ENCODE measurements at places on chromosomes 3 and 15.
A peak's percentile ranks its signal among the peaks of the same experiment; 100 is the strongest.

GRCh38 chr15:26867200-26868007 lies 542 bp downstream of the GABRA5 start:
- DNase-seq: no peak

GRCh38 chr15:65337436-65338070 lies 33.1 kb downstream of the RNU5B-1 start:
- DNase-seq: no peak

GRCh38 chr15:82305621-82306048 lies 43.0 kb downstream of the SAXO2 start:
- no peak for DNase-seq

GRCh38 chr15:90929246-90930019 lies 2.9 kb downstream of the HDDC3 start:
- peak; percentile 60 for DNase-seq

- no peak for DNase-seq
These were observed 162.8 kb upstream of the ZNF385D start for GRCh38 chr3:21913791-21914190.

DNA sequence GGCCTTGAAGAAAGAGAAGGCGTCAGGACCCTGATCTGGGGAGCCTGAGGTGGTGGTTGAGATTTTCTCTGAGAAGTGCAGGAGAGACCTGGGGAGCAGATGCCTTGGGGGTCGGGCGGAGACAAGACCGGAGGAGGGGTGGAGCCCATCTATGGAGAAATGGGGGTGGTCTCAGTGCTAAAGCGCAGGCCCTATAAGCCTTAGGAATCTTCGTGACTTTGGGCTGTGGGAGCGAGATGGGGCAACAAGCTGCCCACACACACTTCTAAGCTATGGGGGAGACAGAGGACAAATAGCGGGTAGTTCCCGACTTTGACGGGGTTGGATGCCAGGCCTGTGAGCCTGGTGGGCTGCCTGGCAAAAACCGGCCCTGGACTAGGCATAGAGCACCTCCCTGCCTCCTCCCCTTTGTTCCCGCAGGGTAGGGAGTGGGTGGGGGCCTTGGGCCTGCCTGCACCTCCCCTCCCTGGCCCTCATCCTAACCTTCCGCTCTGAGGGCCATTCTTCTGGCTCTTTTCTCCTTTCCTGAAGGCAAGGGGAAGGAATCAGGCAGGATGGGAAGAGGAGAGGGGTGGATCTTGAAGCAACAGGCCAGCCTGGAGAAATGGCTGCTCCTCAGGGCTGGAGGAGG lies 880 bp downstream of the NISCH start:
- no peak for DNase-seq

GRCh38 chr15:83061680-83062079 lies 5.4 kb downstream of the BTBD1 start:
- no peak for DNase-seq

GRCh38 chr15:85282504-85283115 lies 97.8 kb upstream of the AKAP13 start:
- no peak for DNase-seq

DNA sequence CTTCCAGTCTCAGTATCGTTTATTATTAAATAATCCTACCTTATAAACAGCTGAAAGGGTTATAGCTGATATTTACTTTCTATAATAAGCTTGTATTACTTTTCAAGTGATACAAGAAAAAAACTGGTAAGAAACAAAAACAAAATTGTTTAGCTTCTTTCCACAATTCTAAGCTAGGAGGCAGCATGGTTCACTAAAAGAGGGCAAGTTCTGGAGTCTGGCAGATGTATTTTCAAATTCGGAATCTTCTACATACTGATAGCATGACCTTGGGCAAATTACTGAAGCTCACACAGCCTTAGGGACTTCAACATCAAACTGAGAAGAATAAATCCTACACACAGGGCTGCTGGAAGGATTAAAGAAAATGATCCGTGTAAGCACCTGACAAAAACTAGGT lies 15.4 kb downstream of the C15orf62 start:
- peak; percentile 10 for DNase-seq

DNA sequence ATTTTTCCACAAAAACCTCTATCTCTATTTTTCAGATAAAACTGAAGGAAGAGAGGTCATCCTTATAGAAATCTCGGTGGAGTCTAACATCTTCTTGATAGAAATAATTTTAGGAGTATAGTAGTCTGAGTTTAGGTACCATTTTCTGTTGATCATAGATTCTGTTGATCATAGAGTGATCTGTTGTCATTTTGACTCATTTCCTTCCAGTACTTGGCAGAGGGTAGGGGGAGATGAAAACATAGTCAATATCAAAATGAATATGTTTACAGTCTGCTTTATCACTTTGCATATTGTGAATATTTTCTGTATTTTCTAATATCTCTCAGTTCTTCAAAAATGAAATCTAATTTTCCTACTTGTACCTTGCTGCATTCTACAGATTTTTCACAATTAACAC lies 353.4 kb downstream of the FEZF2 start:
- DNase-seq: no peak

DNA sequence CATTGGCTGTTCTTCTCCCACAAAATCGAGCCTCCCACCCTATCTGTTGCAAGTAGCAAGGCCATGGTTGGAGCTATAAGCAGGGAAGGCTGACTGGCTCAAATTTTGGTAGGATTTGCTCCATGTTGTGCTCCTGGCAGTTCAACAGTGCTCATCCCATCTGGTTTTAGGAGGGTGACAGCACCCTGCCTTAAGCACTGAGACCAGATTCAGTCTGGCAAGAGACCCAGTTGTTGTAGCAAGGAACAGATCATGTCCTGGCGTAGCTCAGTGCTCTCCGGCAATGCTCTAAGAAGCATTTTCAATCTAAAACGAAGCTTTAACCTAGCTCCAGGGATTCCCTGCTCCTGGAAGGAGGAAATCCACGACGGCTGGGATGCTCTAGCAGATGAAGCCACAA lies 91.2 kb downstream of the RGMA start:
- DNase-seq: no peak

DNA sequence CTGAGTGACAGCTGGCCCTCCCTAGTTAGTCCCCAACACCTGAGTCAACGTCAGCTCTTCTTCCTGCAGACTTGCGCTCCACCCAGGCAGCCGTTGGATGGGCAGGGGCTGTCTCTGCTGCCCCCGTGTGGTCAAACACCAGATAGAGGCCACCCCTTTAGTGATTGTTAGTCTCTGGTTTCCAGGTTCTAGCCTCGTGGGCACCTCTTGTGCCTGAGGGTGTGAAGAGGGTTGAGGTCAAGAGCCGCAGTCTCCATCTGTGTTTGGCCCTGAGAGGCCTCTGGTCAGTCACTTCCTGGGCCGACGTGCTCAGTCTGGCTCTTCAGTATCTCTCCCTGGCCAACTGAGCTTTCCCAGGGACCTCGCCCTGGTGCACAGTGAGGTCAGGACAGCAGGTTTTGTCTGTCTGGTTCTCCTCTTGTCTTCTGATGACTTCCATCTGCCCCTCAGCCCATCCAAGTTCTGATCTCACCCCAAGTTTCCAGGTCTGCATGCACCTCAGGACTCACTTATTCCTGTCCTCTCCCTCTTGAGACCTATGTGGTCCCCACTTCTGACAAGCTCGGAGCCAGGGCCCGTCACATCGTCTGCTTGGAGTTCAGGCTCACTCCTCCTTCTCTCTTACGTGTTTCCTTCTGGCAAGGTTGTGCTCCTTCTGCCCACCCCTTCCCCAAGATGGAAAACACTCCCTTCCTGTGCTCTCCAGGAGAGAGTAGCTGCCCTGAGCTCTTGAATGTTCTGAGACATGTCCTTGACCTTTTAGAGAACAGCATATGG lies 20.9 kb downstream of the CD276 start:
- peak; percentile 78 for DNase-seq

DNA sequence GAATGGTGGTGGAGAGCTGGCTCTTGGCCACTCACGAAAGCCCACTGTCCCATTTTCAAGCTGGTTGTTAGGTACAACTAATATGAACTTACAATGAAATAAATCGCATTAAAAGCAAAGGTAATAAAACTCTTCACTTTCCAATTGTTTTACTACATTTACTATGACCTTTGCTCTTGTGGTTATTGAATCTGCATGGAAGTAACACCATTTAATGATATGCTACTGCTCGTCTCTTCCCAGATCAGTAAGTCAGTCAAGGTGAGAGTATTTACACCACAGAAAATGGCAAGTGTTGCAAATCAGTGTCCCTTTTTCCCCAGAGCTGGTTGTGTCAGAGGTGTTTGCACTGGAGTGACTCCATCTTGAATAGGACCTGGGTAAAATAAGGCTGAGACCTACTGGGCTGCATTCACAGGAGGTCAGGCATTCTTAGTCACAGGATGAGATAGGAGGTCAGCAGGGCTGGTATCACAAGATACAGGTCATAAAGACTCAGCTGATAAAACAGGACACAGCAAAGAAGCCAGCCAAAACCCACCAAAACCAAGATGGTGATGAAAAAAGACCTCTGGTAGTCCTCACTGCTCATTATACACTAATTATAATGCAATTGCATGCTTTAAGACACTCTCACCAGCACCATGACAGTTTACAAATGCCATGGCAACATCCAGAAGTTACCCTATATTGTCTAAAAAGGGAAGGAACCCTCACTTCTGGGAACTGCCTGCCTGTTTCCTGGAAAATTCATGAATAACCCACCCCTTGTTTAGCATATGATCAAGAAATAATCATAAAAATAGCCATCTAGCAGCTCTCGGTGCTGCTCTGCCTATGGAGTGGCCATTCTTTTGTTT lies 57.6 kb downstream of the FRMD4B start:
- peak; percentile 51 for DNase-seq

DNA sequence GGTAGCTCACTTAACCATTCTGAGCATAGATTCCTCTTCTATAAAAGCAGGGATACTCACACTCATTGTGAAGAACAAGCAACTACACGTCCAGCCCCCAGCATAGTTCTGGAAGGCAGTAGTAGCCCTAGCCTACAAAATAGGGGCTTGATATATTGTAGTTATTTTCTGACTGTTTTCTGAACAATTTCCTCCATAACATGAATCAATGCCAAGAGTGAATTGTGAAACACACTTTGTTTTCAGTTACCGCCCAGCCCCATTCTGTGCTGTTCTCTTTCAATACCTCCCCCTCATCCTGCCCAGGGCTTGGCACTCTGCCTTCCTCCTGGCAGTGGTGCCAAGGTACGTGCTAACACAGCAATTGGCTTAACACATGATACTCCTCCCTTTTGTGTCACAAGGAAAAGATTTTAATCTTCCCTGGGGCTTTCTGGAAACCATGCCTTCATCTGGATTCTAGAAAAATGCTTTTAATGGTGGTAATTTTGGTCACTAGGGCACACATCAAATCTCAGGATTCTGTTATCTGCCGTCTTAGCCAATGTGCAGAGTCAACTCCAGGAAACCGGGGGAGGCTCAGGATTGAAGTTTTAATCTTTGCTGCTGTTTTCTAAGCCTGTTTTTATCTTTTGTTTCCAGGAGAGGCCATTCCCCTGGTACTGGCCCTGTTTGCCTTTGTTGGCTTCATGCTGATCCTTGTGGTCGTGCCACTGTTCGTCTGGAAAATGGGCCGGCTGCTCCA lies 37.2 kb downstream of the IL20RB start:
- DNase-seq: peak; percentile 57

DNA sequence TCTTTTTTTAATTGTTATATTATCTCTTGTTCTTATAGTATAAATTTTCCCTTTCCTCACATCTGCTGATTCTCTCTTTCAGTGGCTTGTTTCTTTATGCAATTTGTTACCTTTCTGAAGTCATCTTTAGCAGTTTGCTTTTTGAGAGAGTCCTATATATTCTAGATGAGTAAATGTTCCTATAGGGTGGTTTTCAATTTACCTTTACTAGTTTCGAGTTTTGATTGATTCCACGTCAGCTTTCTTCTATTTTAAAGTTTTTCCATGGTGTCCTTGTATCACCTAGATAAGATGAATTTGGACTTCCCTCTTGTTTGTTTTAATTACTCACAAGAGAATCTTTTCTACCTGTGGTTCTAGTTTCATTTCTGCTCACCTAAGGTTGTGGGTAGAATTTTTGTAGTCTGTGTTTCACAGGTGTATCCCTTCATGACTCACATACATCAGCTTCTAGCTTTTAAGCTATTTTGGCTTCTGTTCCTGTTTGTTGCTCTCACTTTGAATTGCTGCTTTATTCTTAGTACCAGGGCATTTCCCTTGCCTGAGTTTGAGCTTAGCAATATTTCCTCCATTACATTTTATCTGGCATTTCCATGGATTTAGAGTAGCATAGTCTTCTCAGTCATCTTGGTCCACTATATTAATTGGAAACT lies 6.4 kb downstream of the TEX9 start:
- peak; percentile 20 for DNase-seq

DNA sequence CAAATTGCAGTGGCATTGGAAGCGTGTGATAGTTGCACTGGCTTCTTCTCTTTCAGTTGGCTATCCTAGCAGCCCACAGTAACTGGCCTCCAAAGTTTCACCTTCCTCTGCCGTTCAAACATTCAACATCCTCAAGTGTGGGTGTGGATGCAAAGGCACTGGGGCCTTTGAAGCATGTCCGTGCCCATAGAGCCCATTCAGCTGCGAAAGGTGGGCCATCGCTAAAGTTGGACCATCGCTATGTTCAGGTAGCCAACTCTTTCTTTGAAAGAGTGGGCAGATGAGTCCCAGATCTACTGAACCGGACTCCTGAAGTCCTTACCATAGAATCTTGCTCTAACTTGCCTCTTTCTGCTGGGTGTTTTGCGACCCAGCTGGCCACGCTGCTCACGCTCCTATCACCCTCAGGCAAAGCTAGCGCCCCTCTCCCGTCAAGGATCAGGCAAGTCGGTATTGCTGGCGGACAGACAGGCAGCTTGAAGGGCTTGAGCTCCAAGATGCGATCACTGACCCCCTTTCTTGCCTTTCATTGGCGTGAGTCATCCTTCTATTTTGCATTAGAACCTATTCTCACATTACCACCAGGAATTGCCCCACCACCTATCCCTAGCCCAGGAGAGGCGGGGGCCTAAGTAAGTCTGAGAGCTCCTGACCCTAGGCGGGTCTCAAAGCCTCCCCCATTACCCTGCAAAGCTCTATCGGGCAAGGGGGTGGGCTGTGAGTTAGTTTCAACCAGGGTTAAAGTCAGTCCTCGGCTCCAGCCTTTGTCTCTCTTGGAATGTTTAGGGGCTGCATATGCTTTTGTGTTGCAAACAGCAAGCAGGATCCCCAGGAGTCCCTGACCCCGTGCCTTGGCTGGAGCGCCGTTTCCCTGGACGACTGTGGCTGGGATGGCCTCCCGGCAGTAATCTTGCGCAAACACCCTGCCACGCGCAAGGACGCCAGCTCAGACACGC lies 28.7 kb downstream of the ZIC4 start:
- no peak for DNase-seq

DNA sequence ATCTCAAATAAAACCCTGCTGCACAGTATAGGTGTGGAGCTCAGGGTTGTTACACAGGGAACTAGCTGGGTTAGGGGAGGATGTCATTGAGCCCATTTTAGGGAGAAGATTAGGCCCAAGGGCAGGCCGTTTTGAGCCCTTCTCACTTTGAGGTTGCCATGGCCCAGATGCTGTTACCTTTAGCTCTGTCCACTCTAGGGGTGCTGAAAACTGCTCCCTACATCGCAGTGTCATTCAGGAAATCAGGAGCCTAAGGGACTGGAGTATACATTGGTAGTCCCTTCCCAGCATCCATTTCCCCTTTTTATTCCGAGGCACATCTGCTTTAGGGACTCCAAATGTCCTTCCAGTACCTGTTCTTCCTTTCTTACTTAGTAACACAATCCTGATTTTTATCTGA lies 79.0 kb upstream of the SELENOK start:
- no peak for DNase-seq

All from OCI-M1 (cell line).